CD4-positive, alpha-beta T cell treated with Interleukin-4 for 1 hour (primary cell): ENCODE measurements at places on chromosomes 2 and 18.

GRCh38 chr2:126828051-126828450, 70.6 kb upstream of the TEX51 start:
- no peak for DNase-seq

GRCh38 chr2:66439812-66440542, 5.1 kb downstream of the MEIS1 start:
- no peak for DNase-seq

DNA sequence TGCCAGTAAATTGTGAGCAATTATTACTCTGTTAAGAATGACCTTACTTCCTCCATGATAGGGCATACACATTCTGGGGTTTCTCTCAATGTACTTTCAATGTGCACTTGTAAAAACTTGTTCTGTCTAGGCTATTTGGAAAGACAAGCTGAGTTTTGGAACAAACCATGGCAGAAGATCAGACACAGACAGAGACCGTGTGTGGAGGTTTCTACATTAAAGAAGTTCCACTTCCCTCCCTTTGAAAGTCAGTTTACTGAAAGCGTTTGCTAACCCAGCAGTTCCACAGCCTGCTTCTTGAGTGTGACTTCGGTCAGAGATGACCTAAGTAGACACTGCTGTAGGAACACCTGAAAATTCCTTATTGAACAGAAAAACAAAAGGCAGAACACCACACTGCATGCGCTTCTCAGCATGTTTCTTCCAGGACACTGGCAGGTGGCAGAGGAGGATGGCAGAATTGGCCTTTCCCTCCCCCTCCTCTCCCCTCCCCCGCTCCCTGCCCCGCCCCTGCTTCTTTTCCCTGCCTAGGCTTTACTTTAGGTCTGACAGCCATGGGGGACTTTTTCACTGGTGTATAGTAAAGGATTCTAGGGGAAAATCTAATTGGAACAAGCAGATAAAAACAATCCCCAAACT, 109.8 kb downstream of the NOL10 start:
- no peak for DNase-seq

DNA sequence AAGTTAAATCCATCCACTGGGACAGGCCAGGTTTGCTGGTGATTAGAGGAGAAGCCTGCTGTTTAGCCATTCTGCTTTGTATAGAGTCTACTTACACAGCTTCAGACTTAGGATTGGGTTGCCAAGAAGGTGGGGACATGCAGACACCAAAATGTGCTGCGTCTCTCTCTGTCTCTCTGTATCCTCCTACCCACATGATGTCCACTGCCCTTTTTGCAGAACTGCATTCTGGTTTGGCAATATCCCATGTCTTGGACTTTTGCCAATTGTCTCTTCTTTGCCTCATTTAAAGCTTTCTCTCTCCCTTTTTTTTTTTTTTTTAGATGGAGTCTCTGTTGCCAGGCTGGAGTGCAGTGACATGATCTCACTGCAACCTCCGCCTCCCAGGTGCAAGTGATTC, 261.1 kb upstream of the FN1 start:
- DNase-seq: no peak

DNA sequence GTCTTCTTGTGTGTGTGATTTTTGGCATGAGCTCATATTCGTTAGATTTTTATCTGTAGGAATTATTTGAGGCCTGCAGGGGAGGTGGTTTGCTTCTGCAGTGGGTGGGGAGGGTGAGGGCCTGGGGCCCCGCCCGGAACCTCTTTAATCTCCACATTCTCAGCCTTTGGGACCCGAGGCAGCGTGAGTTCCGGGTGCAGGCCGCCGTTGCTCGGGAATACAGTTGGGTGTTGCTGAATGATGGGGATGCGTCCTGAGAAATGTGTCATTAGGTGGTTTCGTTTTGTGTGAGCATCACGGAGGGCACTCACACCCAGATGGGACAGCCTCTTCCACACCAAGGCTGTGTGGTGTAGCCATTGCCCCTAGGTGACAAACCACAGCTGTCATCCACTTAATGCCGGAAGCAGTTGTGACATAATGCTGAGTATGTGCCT, 13.7 kb upstream of the GAL3ST2 start:
- DNase-seq: peak; percentile 85

GRCh38 chr2:85110991-85111560, 22.1 kb upstream of the TCF7L1 start:
- no peak for DNase-seq

GRCh38 chr2:169001116-169001815, 29.9 kb downstream of the ABCB11 start:
- DNase-seq: no peak

DNA sequence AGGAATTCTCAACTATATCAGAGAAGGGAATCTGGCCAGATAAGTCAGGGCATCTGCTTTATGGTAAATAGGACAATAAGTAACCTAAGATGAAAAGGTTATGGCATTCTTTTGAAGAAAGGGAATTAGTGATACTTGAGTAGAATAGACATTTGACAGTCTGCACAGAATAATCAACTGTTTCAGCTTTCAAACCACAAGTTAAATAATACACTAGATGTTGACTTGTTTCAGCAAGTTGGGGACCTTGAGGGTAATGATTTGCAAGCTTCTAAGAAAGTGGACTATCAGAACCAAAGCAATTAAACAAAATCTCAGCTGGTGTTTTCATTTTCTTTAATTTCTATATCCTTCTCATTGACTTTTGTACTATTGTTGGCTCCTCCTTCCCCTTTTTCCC, 54.5 kb downstream of the SLC39A10 start:
- DNase-seq: no peak

GRCh38 chr2:74481961-74482800, 617 bp downstream of the CCDC142 start:
- peak; percentile 68 for DNase-seq

DNA sequence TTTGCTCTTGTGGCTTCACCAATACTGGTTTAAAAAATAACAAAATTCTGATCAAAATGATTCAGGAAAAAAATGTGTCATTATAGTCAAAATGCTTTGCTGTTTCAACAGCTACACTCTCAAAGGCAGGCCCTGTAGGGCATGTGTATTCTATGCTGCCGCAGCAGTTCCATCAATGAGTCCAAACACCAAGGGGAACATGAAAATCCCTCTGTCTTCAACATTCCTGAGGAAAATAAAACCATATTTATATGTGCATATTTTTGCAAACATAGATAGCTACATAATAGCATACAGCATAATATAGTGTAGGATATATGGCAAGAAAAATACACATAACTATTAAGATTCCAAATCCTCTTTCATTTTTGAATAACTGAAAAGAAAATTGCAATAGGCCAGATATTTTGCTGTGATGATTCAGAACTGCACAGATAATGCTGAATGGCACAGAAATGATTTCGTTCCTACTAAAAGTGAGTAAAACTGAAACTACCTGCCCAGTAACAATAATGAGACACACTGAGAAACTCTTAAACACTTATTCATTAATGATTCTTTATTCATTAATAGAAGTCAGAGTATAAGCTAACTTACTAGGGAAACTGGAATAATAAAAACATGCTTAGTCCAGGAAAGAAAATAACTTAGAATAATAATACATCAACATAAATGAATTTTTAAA, 343.8 kb downstream of the SUCLG1 start:
- no peak for DNase-seq

DNA sequence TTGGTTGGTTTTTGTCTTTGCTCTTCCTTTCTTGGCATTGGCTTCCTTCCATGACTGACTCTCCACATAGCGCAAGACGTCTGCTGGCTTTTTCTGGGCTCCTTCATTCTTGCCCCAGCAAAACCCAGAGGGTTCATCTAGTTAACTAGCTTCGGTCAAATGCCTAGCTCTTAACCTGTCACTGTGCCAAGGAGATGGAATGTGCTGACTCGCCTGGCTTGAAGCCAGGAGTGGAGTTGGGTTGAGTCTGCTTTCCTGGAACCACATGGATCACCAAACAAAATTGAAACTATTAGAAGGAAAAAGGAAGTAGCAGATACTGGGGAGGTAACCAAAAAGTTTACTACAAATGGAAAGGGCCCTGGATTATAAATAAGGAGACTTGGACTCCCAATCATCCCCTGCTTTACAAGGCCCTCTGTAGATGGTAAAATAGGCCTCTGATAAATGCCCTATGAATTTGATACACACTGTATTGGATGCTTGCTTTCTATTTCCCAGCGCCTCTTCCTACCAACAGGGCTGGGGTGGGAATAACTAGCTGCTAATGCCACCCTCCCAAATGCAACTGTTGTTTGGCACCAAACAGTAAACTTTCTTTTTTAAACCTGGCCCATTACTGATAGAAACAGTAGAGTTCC, 11.3 kb downstream of the MALT1 start:
- DNase-seq: peak; percentile 37

DNA sequence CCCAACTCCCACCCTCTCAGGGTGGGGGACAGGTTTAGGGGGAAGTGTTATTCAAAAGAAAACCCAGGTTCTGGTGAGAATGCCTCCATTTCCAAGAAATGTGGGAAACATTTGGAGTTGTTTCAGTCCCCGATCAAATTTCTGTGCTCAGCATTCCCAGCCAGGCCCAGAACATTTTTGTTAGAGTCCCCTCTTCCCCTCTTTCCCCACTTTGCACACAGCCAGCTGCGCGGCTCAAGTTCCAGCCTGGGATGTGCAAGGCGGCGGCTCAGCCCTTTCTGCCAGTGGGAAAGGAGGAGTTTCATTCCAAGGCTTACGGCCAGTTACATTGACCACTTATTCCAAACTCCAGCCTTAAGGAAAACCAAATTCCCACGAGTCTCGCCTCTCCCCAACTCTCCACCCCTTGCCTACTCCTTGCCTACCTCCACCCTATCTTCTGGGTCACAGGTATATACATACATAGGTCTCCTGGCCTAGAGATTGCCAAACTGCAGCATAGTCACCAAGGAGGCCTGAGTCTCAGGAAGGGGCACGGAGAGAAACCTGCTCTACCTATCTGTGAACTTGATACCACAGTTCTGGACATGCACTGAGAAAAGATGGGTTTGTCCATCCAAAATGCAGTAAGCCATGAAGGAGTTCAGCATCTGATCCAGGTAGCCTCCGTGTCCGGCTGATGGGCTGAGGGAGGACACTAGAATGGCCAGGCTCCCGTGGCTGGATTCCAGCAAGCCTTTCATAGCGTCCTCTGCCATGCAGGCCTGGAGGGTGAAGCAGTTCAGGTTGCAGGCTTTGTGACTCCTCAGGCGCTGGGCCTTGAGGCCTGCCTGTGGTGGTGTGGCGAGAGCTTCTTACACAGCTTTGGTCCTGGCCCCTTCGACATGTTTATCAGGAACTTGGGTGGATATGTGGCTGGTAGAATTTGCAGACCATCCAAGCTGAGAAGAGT, 154.5 kb downstream of the ZFP36L2 start:
- DNase-seq: no peak

- DNase-seq: no peak
These were observed at the start of gene CFAP65 for GRCh38 chr2:219041252-219041651. TSS of gene CFAP65 (minus strand) at chr2:219041516. CDS start at chr2:219039048, 2,468 bp downstream.

DNA sequence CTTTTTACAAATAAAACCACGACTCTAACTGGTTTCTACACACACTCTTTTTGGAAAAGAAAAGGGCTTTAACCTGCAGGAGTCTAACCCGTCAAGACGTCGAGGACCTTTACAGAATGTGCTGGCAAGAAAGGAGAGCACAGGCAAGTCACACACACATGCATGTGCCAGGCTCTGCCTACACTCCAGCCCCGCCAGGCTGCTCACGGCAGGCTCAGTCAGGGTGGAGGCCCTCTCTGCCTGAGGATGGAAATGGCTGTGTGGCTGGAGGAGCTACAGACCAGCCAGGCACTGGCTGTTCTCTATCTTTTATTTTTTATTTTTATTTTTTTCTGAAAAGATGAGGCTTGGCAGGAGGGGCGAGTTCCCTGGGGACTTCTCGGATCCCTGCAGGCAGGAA, 10.2 kb downstream of the SIX3 start:
- no peak for DNase-seq

- no peak for DNase-seq
These were observed 161.4 kb upstream of the KLHL14 start for GRCh38 chr18:32934201-32934600.

GRCh38 chr2:118584062-118584749, 263.2 kb downstream of the EN1 start:
- no peak for DNase-seq

DNA sequence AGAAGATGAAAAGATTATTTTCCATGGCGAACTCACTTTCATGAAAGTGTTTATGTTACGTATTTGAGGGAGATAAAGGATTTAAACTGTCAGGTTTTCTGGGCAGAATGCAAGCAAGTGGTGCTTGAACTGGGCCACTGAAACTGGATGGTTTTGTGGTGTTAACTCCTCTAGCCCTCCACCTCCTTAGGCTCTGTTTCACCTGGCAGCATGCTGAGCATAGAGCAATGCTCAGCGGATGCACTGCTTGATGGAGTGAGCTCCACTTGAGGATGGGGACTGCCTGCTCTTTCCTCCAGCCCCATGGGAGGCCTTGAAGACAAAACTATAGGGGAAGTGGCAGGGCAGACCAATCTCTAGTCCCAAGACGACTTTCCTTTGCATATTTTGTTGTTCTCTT, 345.8 kb downstream of the TDRD15 start:
- DNase-seq: no peak

DNA sequence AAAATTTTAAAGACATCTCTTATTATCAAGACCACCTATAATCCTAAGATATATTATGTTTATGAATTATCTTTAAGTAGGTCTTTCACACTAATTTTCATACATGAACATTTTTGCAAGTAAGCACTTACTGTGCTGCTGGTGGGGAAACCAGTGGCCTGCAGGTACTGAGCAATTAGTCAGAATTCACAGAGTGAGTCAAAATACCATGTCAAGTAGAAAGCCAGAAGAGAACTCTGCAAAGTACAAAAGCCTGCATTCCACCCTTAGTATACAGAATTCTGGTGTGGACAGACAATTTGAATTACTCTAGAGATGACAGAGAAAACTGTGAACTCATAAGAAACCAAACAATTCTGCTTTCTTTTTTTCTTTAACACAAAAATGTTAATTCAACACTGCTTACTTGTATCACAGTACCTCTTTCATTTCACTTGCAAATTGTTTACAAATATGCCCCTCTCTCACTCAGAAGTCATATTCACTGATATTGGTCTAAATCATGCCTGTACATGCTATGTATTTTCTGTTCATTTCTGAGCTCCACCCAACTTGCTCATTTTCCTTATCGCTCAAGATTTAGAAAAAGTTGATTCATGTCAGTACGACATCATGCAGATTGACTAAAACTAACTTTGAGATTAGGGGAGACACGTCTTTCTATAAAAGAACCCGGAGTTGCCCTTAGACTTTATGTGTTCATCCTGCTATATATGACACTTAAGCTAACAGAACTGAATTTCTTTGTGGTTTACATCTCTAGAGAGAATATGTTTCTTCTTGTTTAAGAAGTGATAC, 182.9 kb downstream of the IKZF2 start:
- no peak for DNase-seq

- no peak for DNase-seq
These were observed 51.4 kb downstream of the ICOS start for GRCh38 chr2:203987959-203988358.

GRCh38 chr2:72515696-72516095, 310.1 kb downstream of the EXOC6B start:
- DNase-seq: no peak

- no peak for DNase-seq
These were observed 125.3 kb downstream of the SH3RF3 start for GRCh38 chr2:109254174-109254904.
